ENCODE measurements at places on chromosomes 12 and 14.

GRCh38 chr14:36021591-36022320 lies 154.8 kb downstream of the PTCSC3 start:
- no peak for DNase-seq

DNA sequence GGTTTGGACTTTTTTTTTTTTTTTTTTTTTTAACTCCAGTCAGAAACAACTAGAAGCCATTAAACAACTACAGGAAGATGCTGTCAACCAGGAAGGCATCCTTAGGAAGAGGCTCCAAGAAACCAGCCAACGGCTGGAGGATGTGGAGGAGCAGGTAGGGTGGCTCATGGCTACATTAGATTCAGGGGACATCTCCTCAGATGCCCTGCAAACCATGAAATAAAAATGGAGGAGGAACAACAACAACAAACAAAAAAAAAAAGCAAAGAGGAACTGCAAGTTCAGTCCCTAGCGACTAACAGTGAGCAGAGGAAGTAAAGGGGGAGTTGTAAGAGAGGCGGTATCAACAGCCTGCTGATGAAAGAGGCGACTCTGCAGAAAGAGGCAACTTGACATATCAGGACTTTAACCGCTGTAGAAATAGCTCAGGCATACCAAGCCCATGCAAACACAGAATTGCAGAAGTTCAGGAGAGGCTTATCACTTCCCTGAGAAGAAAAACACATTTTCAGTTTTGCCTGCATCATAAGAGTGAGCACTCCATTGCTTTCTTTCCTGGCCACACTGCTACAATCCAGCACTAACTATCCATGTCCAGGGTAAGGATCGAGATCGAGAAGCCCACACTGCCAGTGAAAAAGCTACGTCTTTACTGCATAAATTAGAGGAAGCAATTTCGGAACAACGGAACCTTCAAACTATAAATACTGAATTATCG lies 103.5 kb upstream of the BCAT1 start:
- peak; percentile 35 for DNase-seq

DNA sequence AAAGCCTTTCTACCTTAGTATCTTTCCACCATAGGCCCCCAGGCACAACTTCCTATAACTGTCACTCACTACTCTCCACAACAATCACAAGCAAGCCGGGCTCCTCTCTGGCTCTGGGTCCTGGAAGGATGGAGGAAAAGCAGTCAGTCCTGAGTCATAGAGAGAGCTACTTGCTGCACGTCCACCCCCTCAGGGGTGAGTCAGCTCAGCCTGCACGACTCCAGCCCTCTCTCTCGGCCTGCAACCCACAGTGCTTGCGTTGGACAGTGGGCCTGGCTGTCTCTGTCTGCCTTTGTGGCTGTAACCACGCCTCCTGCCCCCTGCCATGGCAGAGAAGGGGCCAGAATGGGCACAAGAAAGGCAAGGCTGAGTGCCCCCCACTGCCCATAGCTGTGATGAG lies 154.1 kb upstream of the FKBP4 start:
- DNase-seq = peak; percentile 24

GRCh38 chr12:41606468-41607445 lies 418.6 kb downstream of the PDZRN4 start:
- DNase-seq = no peak

GRCh38 chr12:48788524-48788853 lies 400 bp downstream of the ADCY6 start:
- DNase-seq = no peak

DNA sequence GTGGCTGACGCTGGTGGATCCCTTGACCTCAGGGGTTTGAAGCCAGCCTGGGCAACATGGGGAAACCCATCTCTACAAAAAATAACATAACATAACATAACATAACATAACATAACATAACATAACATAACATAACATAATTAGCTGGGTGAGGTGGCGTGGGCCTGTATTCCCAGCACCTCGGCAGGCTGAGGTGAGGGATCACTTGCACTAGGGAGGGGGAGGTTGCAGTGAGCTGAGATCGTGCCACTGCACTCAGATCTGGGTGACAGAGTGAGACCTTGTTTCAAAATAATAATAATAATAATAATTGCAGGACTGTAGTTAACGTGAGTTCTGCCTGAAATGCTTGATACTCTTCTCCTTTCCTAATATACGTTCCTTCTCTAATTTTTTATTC lies 1.3 kb downstream of the MAGOHB start:
- DNase-seq = no peak

- DNase-seq = no peak
These were observed 11.1 kb upstream of the CKAP4 start for GRCh38 chr12:106258935-106259334.

DNA sequence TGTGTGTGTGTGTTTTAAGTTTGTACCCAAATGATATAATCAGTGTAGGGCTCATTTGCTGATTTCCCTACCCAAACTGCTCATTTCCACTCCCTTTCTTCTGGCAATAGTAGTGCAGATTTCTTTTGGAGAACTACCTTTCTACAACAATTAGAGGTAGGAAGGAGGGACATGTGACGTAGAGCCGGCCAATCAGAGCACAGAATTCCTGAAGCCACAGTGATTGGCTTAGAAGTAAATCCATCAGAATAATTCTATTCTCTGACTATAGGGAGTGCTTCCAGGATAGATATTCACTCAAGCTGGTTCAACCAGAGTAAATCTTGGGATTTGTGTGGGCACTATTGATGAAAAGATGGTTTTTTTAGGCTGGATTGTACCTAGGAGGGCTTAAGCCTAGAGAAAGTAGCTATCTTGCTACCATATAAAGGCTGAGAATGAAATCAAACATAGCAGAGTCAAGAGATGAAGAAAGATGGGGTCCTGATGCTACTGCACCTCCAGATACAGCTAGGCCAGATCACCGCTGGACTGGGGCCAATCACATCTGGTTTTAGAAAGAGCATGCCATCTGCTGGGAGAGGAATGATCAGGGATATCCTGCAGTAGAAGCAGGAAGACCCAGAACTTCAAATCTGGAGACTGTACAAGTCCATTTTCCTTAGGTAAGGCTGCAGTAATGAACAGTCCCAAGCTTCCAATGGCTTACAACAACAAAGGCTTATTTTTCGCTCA lies 54.1 kb upstream of the NUAK1 start:
- DNase-seq = no peak

GRCh38 chr14:95190346-95190840 lies 33.1 kb upstream of the DICER1 start:
- DNase-seq = no peak

GRCh38 chr12:1803736-1804135 lies 16.6 kb upstream of the LRTM2 start:
- DNase-seq = no peak

GRCh38 chr12:53059434-53060063 lies 9.7 kb downstream of the TNS2 start:
- no peak for DNase-seq

GRCh38 chr14:61749867-61750266 lies 12.4 kb upstream of the SNAPC1 start:
- no peak for DNase-seq

GRCh38 chr14:79036441-79036840 lies 866.3 kb downstream of the NRXN3 start:
- DNase-seq = no peak

- no peak for DNase-seq
These were observed 9.7 kb downstream of the NRIP2 start for GRCh38 chr12:2825132-2825531.

GRCh38 chr14:51929166-51929565 lies 60.2 kb upstream of the RTRAF start:
- DNase-seq = no peak

GRCh38 chr14:96362071-96362964 lies 823 bp downstream of the ATG2B start:
- peak; percentile 27 for DNase-seq

- no peak for DNase-seq
These were observed 139.9 kb downstream of the DUSP6 start for GRCh38 chr12:89212339-89212771.

GRCh38 chr12:131525795-131526508 lies 184.9 kb upstream of the SFSWAP start:
- DNase-seq = no peak

- no peak for DNase-seq
These were observed 121.5 kb downstream of the MNAT1 start for GRCh38 chr14:60856111-60856510.

DNA sequence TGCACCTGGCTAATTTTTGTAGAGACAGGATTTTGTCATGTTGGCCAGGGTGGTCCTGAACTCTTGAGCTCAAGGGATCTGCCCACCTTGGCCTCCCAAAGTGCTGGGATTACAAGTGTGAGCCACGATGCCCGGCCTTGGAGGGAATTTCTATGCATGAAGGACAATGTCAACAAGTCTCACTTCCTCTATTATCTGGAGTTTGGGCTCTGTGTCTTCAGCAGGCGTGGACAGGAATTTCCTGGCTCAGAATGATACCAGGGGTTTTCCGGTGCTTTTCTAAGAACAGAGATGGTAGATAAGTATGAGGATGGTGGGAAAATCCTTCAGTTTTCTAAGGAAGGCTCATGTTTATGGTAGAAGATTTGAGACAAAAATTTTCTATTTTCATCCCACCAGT lies 75.0 kb upstream of the CCDC60 start:
- DNase-seq = no peak

- no peak for DNase-seq
These were observed 155.2 kb downstream of the BCL11B start for GRCh38 chr14:99116741-99117295.

GRCh38 chr12:54350743-54351142 lies 13.5 kb downstream of the GPR84 start:
- no peak for DNase-seq

- no peak for DNase-seq
These were observed 184.1 kb downstream of the PRKD1 start for GRCh38 chr14:29743531-29743930.

GRCh38 chr14:90600619-90601018 lies 203.8 kb downstream of the CALM1 start:
- no peak for DNase-seq

GRCh38 chr12:22014041-22014782 lies 31.8 kb upstream of the CMAS start:
- no peak for DNase-seq

- no peak for DNase-seq
These were observed 175.8 kb upstream of the PRMT8 start for GRCh38 chr12:3315201-3315661.

DNA sequence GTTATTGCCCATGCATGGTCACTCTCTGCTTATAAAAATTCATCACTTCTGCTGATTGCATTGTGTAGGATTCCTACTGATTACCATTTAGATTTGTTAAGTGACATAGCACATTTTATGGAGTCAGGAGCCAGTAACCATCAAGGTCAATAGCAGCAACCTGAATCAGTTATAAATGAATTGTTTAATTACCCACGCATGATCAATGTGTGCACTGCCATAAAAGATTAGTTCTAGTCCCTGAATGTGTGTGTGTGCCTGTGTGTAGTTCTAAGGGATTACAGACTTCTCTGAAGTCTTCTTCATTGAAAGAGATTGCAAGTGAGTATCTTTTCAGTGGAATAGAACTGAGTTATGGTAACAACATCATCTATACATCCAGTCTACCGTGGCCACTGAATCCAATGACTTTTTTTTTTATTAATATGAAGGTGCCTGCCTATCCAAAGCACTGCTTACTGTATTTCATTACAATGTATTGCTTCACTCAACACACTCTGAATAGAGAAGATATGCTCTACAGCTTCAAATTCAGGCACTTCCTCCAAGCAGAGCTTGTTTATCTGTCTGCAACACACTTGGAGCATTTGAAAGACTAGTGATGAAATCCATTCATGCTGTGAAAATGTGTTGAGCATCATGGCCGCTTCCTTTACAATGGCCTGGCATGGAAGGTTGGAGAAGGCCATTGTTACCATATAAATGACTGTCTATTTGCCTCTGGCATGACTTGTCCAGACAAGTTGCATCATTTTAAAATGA lies 381.7 kb downstream of the DIO2 start:
- DNase-seq = no peak

DNA sequence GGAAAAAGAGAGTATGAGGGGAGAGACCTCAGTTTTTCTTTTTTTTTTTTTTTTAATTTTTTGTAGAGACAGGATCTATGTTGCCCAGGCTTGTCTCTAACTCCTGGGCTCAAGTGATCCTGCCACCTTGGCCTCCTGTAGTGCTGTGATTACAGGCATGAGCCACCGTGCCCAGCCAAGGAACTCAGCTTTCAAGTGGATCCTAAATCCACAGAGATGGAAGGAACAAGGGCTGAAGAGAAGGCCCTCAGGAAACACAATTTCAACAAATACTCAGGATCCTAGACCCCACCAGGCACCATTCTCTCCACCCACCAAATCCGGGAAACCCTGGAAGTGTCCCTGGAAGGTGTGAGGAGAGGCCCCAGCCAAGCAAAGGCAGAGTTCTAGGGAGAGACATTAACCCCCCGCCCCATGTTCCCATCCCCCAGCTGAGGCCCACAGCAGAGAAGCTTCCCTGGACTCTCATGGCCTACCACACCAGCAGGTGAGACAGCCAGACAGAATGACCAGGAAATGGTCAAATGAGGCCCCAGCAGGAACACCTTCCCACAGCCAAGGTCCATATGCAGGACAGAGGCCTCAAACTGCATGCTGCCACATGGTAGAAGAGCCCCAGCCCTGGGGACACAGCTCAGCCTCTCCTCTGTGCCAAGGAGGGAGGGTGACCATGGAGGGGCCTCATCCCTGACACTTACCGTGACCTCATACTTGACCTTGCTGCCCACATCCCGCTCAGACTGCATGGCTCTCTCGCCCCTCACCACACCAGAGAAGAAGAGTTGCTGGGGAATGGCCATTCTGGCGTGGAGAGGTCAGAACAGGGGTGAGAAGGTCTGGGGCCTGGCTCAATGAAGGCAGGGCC lies 14.1 kb downstream of the ITGA7 start:
- no peak for DNase-seq

- DNase-seq = no peak
These were observed 30.0 kb upstream of the ANP32D start for GRCh38 chr12:48442179-48442847.

DNA sequence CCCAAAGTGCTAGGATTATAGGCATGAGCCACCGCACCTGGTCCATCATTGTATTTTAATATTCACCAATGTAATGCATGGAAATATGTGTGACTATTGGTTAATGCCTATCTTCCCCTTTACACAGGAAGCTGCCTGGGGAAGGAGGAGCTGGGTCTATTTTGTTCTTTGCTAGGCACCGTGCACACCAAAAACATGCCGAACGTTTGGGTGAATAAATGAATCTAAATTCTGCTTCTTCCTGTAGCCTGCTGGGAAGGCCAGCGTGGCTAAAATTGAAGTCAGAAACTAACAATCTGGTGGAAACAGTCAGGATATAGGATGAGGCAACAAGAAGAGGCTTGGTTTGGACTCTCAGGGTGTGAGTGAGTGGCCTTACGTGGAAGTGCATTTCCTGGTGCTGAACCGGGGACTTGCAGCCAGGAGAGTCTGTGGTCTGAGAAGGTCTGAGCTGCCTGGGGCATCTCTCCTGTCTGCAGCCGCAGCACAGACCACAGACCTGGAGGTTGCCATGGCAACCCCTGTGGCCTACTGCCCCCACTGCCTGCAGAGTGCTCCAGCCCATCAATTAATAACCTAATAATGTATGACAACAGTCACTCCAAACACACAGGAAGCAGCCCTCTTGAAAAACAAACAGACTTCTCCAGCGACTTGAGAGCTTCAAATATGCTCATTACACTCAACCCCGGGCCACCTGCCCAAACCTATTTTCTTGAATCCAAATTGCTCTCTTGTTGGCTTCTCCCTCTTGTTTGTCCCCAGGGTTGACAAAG lies 5.5 kb upstream of the GPR68 start:
- no peak for DNase-seq

- no peak for DNase-seq
These were observed 1.1 kb downstream of the TPI1 start for GRCh38 chr12:6868211-6869048.

GRCh38 chr12:15987696-15988095 lies 76.6 kb downstream of the DERA start:
- DNase-seq = no peak

All from activated T-cell treated with anti-CD3 and anti-CD28 coated beads for 48 hours (primary cell).